ENCODE measurements at places on chromosomes 3 and 15. TPM values are rescaled to one million over a fixed set of nuclear protein-coding genes. Genes with fewer than 3 reads are reported as not detected.

The PLA2G4E gene
- 0.17 TPM for total RNA-seq

The LYSMD2 gene
- 29.9 TPM for total RNA-seq

The LMAN1L gene
- 229 TPM for total RNA-seq

The ROPN1 gene
- total RNA-seq, result not detected

The KNL1 gene
- 18.7 TPM for total RNA-seq

The MKRN2OS gene
- 2.7 TPM for total RNA-seq

The TMEM266 gene
- 5.9 TPM for total RNA-seq

The VPS39 gene
- 111 TPM for total RNA-seq

- H3K36me3 ChIP-seq, result no peaks in the 10 kb centered on the region
- H3K27me3 ChIP-seq, result no peaks in the 10 kb centered on the region
- peak; percentile 58 for DNase-seq
- H3K4me3 ChIP-seq, result peak overlapping the region; percentile 7
- H3K27ac ChIP-seq, result peak overlapping the region; percentile 71
- peaks cover 13% of the 10 kb centered on the region for H3K4me1 ChIP-seq
Measured at GRCh38 chr3:11638495-11639358, 5.0 kb downstream of the VGLL4 start.

- no peaks in the 10 kb centered on the region for H3K4me1 ChIP-seq
- no peak for DNase-seq
- H3K27ac ChIP-seq, result no peak overlapping the region
- H3K36me3 ChIP-seq, result no peaks in the 10 kb centered on the region
Measured at GRCh38 chr3:164095279-164095678, 983.0 kb downstream of the SI start.

- H3K27ac ChIP-seq, result no peak overlapping the region
- DNase-seq, result no peak
Measured at GRCh38 chr3:129211772-129212171, 28.1 kb upstream of the CNBP start.

DNA sequence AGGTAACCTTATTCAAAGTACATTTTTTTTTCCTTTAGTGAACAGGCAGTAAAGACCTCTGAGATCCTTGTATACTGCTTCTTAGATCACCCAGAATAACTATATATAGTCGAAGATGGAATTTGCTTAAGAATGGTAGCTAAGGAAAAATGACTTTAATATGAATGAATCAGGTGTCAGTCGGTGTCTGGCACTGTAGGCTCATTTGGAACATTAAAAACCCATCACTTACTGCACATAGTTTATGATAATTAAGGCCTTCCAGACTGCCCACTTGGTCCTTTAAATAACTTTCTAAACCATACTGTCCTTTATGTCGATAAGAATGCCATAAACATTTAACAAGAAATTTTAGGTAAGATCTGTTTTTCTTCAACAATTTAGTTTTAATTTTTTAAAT, 981.8 kb downstream of the ROBO2 start:
- no peaks in the 10 kb centered on the region for H3K4me1 ChIP-seq
- H3K4me3 ChIP-seq, result no peak overlapping the region
- DNase-seq, result no peak
- no peak overlapping the region for H3K27ac ChIP-seq
- no peaks in the 10 kb centered on the region for H3K27me3 ChIP-seq

DNA sequence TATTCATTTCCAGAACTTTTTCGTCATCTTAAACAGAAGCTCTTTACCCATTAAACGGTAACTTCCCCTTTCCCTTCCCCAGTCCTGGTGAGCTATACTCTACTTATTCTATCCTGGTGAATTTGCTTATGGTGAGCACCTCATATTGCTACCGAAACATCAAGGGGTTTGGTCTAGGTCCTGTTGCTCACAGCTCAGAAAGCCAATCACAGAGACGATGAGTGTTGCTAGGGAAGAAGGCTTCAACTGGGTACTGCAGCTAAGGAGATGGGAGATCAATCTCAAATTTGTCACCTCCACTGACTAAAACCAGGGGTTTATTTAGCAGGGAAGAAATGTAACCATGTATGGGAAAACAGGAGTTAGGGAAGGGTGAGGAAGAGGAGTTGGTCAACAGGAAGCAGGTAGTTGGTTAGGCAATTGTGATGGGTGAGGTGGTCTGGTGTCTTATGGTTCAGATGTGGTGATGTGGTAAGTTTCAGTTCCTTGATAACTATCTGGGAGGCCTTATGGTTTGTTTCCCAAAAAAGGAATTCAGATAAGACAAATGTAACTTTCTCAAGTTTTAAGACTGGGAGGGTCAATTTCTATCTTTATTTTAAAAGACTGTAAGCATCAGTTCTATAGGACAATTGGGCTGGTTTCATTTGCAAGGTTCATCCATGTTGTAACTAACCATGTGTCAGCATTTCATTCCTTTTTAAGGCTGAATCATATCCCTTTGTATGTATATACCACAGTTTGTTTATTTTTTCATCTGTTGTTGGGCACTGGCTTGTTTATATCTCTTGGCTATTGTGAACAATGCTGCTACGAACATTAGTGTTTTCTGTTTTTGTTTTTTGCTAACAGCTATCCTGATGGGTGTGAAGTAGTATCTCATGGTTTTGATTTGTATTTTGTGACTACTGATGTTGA, 24.3 kb downstream of the ARHGAP11B start:
- H3K27me3 ChIP-seq, result no peaks in the 10 kb centered on the region
- no peaks in the 10 kb centered on the region for H3K36me3 ChIP-seq
- H3K27ac ChIP-seq, result no peak overlapping the region
- no peaks in the 10 kb centered on the region for H3K4me1 ChIP-seq

- no peak for DNase-seq
- H3K27me3 ChIP-seq, result no peaks in the 10 kb centered on the region
- no peaks in the 10 kb centered on the region for H3K4me1 ChIP-seq
- H3K27ac ChIP-seq, result no peak overlapping the region
- H3K4me3 ChIP-seq, result no peak overlapping the region
Measured at GRCh38 chr3:5197022-5197421, 9.5 kb downstream of the EDEM1 start.

DNA sequence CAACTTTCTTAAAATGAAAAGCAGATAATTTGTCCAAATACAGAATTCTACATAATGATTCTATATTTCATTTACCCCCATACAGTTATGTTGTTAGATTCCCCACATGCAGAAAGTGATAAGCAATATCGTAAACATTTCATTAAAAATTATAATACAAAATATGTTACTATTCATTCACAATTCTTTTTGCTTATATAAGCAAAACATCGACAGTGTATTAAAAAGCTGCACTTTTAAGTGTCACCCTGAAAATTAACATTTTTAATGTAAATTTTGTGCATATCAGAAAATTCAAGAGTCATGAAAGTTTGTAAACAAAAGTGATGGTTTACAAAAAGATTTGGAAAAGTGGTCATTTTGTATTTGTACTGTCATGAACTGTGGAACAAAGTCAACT, 19.2 kb downstream of the TMEM212 start:
- H3K36me3 ChIP-seq, result no peaks in the 10 kb centered on the region
- no peaks in the 10 kb centered on the region for H3K4me1 ChIP-seq
- no peaks in the 10 kb centered on the region for H3K27me3 ChIP-seq
- no peak overlapping the region for H3K4me3 ChIP-seq
- DNase-seq, result no peak
- H3K27ac ChIP-seq, result no peak overlapping the region

GRCh38 chr3:127964816-127965215, 49.8 kb downstream of the KBTBD12 start:
- no peak overlapping the region for H3K4me3 ChIP-seq
- H3K4me1 ChIP-seq, result no peaks in the 10 kb centered on the region
- no peaks in the 10 kb centered on the region for H3K27me3 ChIP-seq

GRCh38 chr15:64717735-64718495, 57.5 kb downstream of the RBPMS2 start:
- H3K36me3 ChIP-seq, result no peaks in the 10 kb centered on the region
- H3K4me3 ChIP-seq, result no peak overlapping the region
- H3K27me3 ChIP-seq, result no peaks in the 10 kb centered on the region
- H3K4me1 ChIP-seq, result no peaks in the 10 kb centered on the region

GRCh38 chr3:171784387-171784786, 25.9 kb downstream of the PLD1 start:
- peaks cover 5% of the 10 kb centered on the region for H3K27me3 ChIP-seq
- peaks cover 4% of the 10 kb centered on the region for H3K4me1 ChIP-seq
- H3K36me3 ChIP-seq, result no peaks in the 10 kb centered on the region
- DNase-seq, result no peak

- no peaks in the 10 kb centered on the region for H3K27me3 ChIP-seq
- H3K36me3 ChIP-seq, result no peaks in the 10 kb centered on the region
- H3K4me3 ChIP-seq, result no peak overlapping the region
- H3K4me1 ChIP-seq, result no peaks in the 10 kb centered on the region
- no peak overlapping the region for H3K27ac ChIP-seq
Measured at GRCh38 chr3:173225351-173225750, 84.3 kb upstream of the SPATA16 start.

DNA sequence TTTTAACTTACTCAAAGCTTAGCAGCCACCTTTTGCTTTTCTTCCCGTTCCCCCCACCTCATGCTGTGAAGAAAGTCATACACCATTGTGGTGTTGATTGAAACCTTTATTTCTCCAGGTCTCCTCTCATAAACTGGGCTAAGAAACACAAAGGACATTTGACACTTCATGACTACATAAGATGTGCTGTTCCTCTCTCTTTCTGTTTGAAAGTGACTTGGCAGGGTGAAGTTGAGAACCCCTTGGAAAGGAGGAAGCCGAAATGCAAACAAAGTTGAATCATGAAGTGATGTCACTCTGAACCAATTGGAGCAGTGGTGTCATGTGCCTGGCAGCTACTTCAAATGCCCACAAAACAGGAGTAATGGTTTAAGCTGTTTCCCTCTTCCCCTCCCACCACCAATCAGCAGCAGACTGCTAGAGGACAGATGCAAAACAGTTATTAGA, 174.7 kb downstream of the IGF1R start:
- H3K36me3 ChIP-seq, result no peaks in the 10 kb centered on the region
- no peaks in the 10 kb centered on the region for H3K4me1 ChIP-seq
- H3K27me3 ChIP-seq, result no peaks in the 10 kb centered on the region

GRCh38 chr3:23405081-23405480, 202.0 kb downstream of the UBE2E2 start:
- H3K27me3 ChIP-seq, result no peaks in the 10 kb centered on the region
- no peaks in the 10 kb centered on the region for H3K36me3 ChIP-seq
- H3K4me3 ChIP-seq, result no peak overlapping the region
- H3K4me1 ChIP-seq, result no peaks in the 10 kb centered on the region

DNA sequence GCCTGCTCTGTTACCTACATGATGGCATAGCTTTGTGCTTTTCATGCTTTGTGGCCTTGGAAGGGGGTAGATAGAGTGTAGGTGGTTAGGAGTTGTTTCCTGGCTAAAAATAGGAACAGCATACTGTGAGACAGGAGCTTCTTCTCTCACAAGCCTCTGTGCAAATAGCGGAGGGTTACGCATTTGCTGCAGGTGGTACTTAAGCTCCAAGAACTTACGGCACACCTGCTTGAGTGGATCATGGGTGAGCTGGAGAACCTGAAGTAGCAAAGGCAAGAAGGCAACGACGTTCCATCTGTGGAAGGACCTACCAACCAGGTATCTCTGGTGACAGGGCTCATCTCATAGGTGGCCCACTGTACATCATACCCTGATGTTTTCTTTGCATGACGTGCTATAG, 66.0 kb downstream of the ST6GAL1 start:
- H3K27ac ChIP-seq, result peak overlapping the region; percentile 31
- H3K27me3 ChIP-seq, result no peaks in the 10 kb centered on the region
- no peak for DNase-seq
- H3K4me1 ChIP-seq, result peaks cover 3% of the 10 kb centered on the region
- H3K4me3 ChIP-seq, result no peak overlapping the region

DNA sequence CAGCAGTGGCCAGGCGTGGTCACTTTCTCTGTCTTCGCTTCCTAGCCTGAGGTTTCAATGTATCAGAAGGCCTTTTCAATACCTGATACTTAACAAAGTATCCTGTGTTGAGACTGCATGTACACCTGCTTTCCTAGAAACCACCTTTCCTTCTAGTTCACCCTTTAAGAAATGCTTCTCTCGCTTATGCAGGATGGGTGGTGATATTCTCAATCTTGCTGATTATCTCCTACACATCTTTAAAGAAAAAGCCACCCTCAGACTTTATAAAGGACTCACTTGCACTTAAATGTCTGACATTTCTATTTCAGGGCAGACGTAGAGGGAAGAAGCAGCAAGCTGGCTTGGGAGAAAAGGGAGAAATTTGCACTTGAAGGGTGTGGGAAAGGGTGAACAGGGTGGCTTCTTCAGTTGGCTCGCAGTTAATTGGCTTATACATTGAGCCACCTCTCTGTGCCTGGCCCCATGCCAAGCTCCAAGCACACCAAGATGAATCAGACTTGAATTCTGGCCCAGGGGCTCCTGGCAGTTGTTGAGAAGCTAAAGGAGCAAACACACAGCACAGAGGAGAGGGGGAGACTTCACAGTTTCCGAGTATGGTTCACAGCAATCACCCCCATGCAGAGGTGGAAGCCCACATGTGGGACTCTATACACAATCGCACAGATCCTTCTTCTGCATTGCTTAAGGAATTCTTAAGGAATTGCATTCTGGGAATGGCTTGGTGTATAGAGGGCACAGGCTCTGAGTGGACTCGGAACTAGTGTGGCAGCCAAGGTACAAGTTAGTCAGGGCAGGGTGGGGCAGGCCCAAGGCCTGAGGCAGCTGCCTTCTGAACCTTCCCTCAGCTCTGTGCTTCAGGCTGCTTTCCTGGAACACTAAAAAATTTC, 1.3 kb downstream of the ARL6IP5 start:
- H3K4me3 ChIP-seq, result peak overlapping the region; percentile 71
- no peaks in the 10 kb centered on the region for H3K27me3 ChIP-seq
- peak; percentile 95 for DNase-seq
- H3K36me3 ChIP-seq, result no peaks in the 10 kb centered on the region
- H3K4me1 ChIP-seq, result peaks cover 18% of the 10 kb centered on the region

GRCh38 chr3:76900596-76900995, 139.3 kb upstream of the ROBO2 start:
- no peaks in the 10 kb centered on the region for H3K4me1 ChIP-seq
- DNase-seq, result no peak
- no peak overlapping the region for H3K27ac ChIP-seq
- H3K27me3 ChIP-seq, result no peaks in the 10 kb centered on the region
- H3K36me3 ChIP-seq, result no peaks in the 10 kb centered on the region
- no peak overlapping the region for H3K4me3 ChIP-seq

DNA sequence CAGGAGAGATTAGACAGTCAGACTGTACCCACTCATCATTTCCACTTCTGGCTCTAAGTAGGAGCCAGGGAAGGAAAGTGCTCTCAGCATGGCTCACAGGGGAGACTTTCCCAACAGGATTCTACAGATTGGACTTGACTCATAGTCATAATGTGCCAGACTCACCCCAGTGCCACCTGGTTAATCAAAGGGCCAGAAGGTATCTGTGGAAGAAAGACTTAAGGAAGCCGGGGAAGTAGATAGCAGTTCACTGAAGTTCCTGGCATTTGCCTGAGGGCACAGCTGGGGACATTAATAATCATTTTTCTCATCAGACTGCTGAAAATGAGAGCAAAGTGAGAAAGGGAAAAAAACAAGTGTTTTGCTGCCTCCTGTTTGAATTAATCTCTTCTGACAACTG, 717.5 kb downstream of the TUSC7 start:
- no peak overlapping the region for H3K27ac ChIP-seq

DNA sequence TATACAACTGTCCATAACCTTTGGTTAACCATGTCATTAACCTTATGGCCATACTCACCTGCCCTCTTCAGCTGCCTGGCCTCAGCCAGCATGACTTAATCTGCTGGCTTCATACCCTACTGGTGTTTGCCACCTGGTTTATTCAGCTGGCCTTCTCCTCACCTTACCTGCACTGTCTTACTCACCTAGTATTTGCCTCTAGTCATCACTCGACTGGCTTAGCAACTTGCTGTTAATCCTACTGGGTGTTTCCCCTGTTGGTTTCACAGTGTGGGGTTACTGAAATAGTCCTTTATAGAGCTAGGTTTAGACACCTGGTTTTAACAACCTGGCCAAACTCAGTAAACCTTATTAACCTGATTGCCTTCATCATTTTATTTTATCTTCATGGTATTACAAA, 96.4 kb downstream of the IL12A start:
- no peak overlapping the region for H3K27ac ChIP-seq
- DNase-seq, result no peak
- H3K4me3 ChIP-seq, result no peak overlapping the region
- H3K4me1 ChIP-seq, result no peaks in the 10 kb centered on the region
